AML-193 (cell line): ENCODE measurements at places on chromosomes 5 and 9.

- DNase-seq = no peak
These were observed 641.0 kb downstream of the DNAH5 start for GRCh38 chr5:13303445-13303844.

DNA sequence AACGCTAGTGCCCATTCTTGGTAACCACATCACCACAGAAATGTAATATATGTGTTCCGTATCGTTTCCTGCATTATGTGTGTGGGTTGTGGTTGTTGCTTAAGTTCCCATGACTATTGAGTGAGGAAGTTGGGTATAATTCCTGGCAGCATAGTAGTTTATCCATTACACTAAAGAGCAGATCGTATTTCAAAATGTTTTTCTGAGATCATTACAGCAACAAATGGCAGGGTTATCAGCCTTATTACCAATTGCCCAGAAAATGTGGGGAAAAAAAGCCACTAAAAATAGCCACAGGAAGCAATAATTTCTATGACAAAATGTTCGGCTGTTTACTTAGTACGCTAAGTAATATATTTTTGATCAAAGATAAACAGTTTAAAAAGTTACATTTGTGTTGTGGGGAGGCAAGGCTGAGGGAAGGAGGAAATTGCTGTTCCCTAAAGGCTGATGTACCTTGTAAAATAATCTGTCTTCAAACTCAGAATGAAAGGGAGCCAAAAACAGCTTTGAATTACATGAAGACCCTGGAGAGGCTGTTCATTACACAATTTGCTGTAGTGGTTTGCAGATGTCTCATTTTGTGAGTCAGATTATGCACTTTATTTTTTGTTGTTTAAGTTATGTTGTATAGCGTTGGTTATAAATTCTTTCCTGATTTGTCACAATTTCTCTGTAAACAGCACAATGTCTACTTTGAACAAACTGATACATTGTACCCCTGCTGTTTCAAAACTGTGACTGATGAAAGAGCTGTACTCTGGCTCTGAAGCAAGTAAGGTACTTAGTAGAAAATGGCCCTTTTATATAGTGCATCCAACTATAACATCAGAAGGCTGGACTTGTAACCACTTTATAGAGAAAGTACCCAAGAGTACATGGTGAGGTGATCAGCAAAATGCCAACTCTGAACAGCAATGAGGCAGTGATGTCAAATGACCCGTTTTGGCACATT, 1028.5 kb downstream of the NR2F1-AS1 start:
- DNase-seq = no peak

DNA sequence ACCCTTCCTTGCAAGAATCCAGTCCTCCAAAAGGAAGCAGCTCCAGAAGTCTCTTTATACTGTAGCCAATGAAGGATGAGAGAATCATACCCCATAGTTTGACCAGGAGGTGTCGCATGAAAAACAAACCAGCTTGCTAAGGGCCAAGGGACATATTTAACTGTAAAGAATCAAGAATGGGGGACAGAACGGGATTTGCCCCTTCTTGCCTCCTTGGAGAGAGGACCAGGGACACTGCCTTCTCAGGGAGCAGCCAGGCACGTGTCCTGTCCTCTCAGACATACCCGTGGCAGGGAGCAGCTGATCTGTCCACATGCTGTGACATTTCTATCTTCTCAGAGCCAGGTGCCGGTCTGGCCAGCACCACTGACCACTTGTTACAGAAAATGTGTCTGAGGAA, 11.7 kb downstream of the PRUNE2 start:
- no peak for DNase-seq

GRCh38 chr9:111928359-111928720, 31.7 kb downstream of the UGCG start:
- no peak for DNase-seq

DNA sequence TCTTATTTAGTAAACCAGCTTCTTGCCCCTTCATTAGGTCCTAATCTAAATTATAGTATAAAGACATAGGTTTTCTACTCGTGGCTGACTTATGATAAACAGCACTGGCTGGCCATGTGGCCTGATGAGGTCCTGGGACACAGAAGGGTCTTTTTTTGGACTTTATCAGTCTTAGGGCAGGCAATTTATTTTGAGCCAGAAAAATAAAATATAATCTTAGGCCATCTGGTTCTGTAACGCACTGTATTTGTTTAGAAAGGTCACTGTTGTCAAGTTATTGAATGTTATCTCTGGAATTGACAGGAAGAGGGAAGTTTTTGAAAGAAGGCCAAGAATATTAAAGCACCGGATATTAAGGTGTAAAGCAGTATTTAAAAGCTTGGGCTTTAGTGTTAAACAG, 53.9 kb downstream of the RFX3 start:
- DNase-seq = no peak

DNA sequence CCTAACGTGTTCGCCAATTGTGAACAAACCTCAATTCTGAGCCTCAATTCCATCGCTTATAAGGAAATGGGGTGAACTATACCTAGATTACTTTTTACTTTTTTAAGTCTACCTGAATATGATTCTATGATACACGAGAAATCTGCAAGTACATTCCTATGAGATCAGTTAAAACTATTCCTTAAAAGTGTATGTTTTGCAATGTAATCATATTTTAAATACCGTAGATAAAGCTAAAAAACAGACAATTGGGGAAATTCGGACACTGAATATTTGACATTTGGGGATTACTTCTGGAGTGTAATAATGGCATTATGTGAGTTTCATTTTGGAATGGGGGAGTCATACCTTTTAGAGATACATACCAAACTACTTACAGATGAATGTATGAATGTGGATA, 62.3 kb downstream of the STRBP start:
- no peak for DNase-seq

DNA sequence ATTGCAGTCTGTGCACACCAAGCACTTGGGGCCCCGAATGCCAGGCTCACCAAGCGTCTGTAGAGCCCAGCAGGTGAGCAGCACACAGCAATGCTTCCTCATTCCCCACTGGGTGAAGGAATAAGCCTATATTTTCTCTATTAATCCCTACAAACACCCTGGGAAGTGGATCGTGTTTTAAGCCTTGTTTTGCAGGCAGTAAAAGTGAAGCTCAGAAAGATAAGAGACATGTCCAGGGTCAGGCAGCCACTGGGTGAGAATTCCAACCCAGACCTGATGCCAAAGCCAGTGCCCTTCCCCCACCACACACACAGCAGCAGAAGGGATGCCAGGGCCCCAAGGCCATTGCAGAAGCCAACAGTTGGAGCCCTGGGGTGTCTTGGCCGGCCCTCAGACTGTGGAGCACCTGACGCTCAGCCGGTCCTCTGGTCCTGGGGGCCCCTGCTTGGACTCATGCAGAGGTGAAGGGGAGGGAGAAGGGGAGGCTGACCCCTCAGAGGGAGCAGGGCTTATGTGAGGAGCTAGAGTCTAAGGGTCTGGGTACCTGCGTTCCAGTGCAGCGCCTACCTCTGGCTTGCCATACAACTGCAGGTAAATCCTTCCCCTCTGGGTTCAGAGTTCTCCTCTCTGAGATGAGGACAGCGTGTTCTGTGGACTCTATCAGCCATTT, 26.3 kb upstream of the SYNPO start:
- no peak for DNase-seq

GRCh38 chr9:87322840-87323635, 174.6 kb upstream of the DAPK1 start:
- DNase-seq = no peak

- no peak for DNase-seq
These were observed 70.8 kb upstream of the FAM174A start for GRCh38 chr5:100464418-100464817.

GRCh38 chr5:132180134-132180745, 47.4 kb downstream of the P4HA2 start:
- DNase-seq = peak; percentile 60
